ENCODE measurements at places on chromosomes 12 and 14.

GRCh38 chr12:100573292-100574186 is at the start of gene GAS2L3:
TSS of gene GAS2L3 (plus strand) at chr12:100573684. CDS start at chr12:100594905, 21,221 bp downstream.
- no peak for DNase-seq

GRCh38 chr14:69314327-69314726 is 54.4 kb downstream of the GALNT16 start:
- no peak for DNase-seq

DNA sequence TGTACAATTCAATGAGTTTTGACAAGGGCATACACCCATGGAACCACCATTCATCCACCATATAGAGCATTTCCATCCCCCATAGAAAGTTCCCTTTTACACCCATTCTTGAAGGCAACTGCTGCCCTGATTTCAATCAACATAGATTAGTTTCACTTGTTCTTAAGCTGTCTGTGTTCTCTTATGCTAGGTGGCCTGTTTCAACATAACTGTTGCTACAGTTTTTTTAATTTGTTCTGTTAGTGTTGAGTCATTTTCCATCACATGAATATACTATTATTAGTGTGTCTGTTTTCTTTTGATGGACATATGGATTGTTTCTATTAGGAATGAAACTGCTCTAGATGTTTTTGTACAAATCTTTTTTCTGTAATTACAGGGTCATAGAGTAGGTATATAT is 123.4 kb downstream of the PTPRQ start:
- no peak for DNase-seq

- no peak for DNase-seq
These were observed 507 bp downstream of the AHSA1 start for GRCh38 chr14:77458249-77458950.

- no peak for DNase-seq
These were observed 66.4 kb upstream of the FLRT2 start for GRCh38 chr14:85463512-85463911.

DNA sequence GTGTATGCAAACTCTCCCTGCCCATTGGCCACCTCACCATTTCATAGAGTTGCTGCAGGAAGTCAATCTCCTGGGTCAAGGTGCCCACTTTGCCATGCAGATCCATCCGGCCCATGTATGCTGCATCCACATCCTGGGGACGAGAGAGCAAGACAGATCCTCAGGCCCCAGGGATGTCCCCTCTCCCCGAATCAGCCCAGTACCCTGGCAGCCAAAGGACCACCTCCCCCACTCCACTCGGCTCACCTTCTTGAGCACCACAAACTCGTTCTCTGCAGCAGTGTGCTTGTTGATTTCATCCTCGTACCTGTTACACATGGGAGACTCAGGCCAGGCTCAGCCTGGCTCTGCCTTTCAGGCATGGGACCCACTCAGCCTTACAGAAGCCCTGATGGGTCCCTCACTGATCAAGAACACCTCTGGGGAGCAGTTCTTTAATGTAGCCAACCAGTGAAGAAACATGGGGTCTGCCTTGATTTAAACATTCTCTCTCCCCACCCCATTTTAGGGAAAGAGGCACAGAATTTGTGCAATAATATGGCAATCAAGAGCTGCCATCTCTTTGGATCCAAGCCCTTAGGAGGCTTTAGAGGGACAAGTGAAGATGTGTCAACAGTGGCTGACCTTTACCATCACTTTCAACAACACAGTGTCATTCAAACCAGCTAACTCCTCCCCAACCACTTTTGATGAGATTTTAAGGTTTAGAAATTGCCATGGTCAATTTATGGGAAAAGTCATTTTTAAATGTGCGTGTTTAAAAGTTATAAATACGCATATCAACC is 3.9 kb downstream of the KRT79 start:
- DNase-seq: no peak

- no peak for DNase-seq
These were observed 15.8 kb upstream of the CELA1 start for GRCh38 chr12:51362307-51362706.

DNA sequence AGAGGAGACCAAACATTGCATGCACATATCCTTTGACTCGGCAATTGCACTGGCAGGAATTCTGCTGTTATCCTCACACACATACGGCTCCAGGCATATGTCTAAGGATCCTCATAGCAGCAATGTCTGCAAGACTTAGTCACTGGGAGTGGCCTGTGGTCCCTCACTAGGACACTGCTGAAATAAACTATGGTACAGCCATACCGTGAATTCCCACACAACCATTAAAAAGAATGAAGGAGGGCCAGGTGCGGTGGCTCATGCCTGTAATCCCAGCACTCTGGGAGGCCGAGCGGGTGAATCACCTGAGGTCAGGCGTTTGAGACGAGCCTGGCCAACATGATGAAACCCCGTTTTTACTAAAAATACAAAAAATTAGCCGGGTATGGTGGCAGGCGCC is 105.1 kb downstream of the ZFP36L1 start:
- DNase-seq: no peak

GRCh38 chr14:90608281-90608680 is 207.9 kb downstream of the TTC7B start:
- DNase-seq: no peak

GRCh38 chr12:91556909-91557308 is 374.3 kb upstream of the DCN start:
- DNase-seq: no peak

DNA sequence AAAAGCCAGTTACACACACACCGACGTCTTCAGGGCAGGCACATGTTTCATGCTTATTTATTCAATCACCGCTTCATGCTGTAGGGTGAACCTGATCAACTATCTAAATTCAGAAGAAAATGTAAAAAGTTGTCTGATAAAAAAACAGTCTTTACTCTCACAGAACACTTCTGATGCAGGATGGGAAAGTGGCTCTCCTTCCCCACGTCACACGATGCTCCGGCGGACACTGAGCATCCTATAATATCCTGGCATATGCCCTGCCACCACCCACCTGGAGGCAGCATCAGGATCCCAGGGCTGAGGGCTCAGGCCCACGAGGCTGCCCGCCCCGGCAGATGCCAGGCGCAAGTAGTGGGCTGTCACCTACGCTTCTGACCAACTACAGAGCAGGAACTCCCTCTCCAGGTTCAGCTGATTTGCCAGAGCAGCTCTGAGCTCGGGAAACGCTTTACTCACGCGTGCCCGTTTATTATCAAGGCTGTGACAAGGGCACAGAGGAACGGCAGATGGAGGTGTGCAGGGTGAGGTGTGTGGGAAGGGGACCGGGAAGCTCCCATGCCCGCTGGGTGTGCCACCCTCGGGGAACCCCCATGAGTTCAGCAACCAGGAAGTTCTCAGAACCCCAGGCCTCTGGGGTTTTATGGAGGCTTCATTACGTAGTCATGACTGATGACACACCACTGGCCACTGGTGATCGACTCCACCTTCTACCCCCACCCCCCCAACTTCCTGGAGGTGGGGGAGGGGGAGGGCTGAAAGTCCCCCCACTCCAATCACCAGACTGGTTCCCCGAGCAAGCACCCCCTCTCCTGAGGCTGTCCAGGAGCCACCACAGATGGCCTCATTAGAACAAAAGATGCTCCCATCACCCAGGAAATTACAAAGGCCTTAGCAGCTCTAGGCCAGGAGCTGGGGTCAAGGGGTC is 32.1 kb downstream of the SLC15A4 start:
- no peak for DNase-seq

All from vagina (tissue), 2 donors.